Activated CD8-positive, alpha-beta memory T cell treated with anti-CD3 and anti-CD28 coated beads for 1 hour (primary cell): ENCODE measurements at places on chromosomes 6 and 20.

GRCh38 chr20:2805689-2806350, 5.4 kb upstream of the CPXM1 start:
- DNase-seq, result no peak

GRCh38 chr6:96899019-96899418, 1.3 kb upstream of the NDUFAF4 start:
- DNase-seq, result no peak

- DNase-seq, result no peak
Measured at GRCh38 chr20:44532981-44533331, 11.1 kb upstream of the SERINC3 start.

- DNase-seq, result no peak
Measured at GRCh38 chr6:132446141-132446854, 45.0 kb upstream of the MOXD1 start.

DNA sequence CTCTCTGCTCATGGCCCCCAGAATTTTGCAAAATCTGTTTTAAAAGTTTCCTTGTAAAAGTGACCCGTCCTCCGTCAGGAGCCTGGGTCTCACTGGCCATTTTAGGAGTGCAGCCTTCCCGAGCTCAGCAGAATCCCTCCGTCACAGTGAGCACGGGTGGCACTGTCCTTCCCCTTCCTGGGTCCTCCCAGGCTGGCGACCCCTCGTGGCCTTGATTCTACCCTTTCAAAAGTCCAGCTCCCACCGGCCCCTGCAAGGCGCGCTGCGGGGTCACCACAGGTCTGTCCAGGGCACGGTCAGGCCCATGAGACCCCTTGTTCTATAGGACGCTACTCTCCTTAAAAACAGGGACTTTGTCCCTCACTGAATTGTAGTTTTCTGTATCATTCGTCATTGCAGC, 112.7 kb downstream of the PSMB1 start:
- DNase-seq, result no peak

DNA sequence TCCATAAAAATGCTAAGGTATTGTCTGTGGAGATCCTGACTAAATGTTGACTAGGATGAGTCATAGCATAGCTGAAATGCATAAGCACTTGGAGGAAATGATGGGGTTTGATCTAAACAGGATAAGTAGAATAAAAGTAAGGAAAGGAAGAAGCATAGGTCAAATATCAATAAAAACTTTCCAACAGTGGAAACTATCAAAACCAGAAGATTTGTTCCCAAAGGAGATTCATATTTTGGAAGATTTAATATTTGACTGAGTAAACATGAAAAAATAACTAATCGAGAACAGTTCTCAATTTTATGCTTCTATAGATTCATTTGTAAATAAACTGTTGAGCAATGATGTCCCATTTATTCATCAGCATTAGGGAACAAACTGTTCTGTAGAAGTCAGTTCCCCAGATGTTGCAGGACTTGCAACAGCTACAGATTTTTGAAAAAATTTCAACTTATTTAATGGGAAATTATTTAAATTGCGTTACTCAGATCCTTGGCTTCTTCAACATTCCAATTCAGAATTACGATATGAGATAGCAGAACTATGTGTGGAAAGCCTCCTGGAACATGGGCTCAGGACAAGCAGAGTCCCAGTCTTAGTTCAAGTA, 133.7 kb upstream of the TBX18 start:
- DNase-seq, result no peak

DNA sequence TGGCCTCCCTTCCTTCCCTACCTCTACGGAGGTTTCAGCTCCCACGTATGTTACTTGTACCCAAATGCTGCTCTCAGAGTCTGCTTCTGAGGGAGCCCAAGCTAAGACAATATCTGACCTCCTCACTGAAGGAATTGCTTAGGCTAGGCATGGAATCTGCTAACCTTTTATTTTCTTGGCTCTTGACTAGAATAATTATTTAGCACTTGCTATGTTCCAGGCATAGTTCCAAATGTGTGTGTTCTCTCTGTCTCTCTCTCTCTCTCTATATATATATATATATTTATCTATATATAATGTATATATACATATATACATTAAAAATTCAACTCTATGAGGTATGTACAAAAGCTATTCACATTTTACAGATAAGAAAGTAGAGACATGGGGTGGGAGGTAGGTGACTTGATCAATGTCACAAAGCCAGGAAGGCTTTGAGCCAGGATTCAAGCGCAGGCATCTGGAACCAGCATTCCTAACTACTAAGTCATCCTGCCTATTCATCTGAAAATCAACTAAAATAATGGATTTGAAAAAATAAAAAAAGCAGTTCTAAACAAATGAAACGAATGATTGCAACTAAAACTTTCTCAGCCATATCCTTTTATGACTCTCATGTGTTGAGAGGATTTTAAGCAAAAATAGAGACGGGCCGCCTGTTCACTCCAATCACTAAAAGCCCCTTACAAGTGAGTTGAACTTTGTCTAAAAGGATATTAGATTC, 189.7 kb upstream of the JAG1 start:
- DNase-seq, result no peak

DNA sequence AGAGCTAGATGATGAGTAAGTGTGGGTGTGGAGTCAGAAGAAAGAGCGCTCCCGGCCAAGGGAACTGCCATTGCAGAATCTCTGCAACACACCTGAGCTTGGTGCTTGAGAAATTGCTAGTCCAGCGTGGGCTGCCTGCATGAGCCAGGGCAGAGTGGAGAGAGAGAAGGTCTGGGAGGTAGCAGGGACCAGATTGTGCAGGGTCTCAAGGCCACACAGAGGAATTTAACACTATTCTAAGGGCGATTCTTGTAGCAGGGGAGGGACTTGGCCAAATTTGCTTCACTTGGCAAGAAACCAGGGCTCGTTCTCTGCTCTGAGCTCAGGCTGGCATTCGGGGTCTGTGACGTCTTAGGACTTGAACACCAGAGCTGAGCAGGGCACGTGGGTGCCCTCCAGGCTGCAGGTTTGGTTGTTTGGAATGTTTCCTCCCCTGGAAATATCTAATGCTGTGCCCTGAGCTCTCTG, 53.5 kb downstream of the BCAS4 start:
- DNase-seq, result no peak

DNA sequence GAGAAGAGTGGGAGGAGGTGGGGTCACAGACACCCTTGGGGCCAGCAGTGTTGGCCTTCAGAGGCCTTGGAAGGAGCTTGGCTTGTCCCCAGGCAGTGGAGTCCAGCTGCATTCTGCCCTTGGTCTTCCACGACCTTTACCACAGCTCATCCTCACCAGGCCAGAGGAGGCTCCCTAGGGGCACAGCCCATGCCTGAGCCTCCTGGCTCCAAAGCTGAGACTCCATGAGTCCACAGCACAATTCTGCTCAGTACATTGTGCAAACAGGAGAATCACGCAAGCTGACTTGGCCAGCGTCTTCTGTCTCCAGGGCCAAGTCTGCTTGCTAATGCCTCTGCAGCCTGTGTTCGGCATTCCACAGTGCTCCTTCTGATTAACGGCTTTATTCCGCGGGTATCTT, 337.2 kb downstream of the SMOC2 start:
- no peak for DNase-seq

DNA sequence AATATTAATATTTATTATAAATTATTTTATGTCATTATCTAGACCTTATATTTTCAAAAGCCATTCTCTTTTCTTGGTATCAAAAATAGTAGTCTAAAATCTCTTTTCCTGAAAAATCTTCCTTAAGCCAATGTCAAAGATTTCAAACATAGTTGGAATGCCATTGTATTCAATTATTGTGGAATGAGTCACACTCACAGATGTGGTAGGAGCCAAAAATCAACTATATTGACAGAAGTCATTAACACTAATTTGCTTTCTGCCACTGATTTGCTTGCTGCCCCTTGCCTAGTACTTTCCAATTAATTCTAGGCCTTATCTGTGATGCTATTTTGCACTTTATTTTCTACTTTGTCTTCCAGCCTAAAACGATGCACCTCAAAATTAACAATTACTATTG, 1326.3 kb upstream of the GJE1 start:
- DNase-seq, result no peak

DNA sequence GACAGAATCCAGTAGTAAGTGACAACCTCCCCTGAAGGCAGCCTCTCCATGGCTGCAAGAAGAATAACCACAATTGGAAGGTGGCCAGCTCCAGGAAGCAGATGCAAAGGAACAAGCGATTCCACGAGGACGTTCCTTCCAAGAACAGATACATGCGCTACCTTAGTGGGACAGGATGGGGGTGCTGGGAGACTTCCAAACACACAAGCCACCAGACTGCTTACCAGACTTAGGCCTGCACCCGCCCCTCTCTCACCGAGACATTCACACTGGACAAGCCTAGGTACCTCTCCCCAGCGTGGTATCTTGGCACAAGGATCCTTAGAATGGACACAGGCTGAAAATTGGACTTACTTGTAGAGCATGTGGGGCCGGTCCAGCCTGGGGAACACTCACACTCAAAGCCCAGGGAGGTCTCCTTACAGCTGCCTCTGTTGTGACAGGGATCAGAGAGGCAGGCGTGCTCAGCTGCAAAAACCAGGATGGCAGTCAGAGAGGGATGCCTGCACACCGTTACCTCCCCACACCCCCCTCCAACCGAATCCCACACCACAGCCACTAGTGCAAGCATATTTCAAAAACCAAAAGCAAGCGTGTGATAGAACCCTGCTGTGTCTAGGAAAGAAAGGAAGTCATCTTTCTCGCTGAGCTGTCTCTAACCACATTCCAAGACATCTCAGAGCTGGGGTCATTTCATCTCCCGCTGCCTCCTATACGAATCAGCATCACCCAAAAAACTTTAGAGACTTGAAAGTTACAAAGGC, 22.4 kb downstream of the JAG1 start:
- no peak for DNase-seq

DNA sequence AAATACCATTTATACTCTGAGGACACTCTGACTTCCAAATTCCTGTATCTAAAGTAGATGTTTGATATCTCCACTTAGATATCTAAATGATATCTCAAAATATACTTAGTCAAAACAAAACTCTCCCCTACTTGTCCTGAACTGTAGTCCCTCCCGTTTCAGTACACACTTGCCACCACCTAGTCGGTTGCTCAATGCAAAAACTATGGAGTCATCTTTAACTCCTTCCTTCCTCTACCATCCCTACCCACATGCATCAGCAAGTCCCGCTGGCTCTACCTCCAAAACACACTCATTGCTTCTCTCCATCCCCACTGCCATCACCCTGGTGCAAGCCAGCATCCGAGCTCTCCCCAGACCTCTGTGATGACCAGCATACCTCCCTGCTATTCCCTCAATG, 13.2 kb downstream of the STX7 start:
- no peak for DNase-seq

DNA sequence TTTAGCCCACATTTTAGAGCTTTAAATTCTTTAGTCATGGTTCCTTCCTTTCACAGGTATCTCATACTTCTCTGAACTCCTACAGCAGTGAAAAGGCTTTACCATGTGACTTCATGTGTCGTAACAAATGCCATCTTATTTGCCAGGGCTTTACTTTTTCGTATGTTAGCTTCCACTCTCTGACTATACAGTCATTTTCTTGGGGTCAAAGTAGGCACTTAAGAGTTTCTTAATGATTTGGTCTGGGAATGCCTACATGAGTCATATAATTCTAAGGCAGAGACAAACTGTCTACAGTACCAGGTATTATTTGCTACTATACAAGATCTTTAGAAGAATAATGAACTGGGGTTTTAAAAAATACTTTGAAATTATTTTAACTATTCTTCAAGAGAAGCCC, 15.0 kb downstream of the RAB23 start:
- no peak for DNase-seq

DNA sequence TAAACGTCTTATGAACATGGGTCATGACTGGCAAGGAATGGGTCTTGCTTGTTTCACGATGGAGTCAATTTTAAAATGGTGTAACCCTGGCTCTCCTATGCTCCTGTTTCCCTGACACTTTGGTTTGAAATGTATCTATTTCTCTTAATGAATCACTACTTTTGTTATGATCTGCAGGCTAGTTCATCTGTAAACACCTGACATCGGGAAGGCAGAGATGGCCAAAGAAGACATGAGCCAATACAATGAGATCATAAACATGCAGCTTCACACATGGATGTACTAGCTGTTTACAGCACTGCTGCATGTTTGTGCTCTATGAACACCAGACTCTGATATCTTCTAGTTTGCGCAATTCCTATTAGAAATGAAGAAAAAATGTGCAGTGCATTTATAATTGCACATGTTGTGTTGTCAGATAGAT, 11.0 kb upstream of the RAD21L1 start:
- no peak for DNase-seq

GRCh38 chr6:39610221-39610620, 115.0 kb downstream of the KIF6 start:
- no peak for DNase-seq

DNA sequence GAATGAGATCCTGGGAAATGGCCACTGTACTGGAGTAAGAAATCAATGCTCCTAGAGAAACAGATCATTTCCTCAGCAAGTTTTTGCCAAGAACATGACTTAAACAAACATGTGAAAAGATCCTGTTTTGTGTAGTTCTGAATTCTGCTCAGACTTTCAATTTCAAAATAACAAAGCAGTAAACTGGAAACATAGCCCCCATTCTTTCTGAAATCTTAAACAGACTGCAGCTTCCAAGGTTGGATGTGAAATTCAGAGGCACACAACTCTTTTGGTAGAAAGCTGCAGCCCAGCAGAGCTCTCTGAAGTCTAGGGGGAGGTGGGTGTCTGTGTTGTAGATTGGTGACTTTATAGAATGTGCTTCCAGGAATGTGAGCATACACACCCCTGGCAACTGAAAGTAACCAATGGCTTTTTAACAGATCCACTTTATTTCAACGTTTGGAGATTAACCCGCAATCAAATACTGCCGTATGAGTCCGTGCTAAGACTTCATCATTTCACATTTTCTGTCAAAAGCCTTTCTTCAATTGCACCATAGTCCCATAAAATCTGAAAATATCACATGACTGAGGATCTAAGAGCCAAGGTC, 86.4 kb downstream of the ATXN1 start:
- DNase-seq, result no peak

GRCh38 chr6:90885611-90886056, 298.8 kb upstream of the MAP3K7 start:
- no peak for DNase-seq

DNA sequence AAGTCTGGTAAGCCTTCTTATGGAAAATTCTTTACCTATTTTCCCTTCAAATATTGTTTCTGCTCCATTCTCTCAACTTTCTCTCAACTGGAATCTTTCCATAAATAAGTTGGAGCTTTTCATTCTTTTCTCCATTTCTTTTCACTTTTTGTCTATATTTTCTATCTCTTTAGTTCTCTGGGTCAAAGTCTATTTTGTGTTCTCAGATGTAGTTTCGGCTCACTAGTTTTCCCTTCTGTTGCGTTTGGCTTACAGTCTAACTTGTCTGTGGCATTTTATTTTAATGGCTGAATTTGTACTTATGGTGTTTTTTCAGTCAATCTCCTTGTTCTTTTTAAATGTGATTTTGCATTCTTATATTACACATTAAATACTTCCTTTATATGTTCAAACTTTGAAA, 14.1 kb upstream of the SLC22A2 start:
- DNase-seq, result no peak

GRCh38 chr6:165222315-165223025, 86.9 kb downstream of the C6orf118 start:
- DNase-seq, result no peak
